ENCODE measurements at places on chromosomes 5 and 9. TPM values are rescaled to one million over a fixed set of nuclear protein-coding genes. Genes with fewer than 3 reads are reported as not detected.
A peak's percentile ranks its signal among the peaks of the same experiment; 100 is the strongest.

OR13D1 gene
- not detected for total RNA-seq

IFNA13 gene
- not detected for total RNA-seq

C9orf50 gene
- total RNA-seq, result not detected

DBH gene
- not detected for total RNA-seq

SELENOP gene
- 0.43 TPM for total RNA-seq

FOXD4L4 gene
- 0.13 TPM for total RNA-seq

MEIKIN gene
- 1.1 TPM for total RNA-seq

PAEP gene
- not detected for total RNA-seq

ADGRD2 gene
- not detected for total RNA-seq

GRCh38 chr5:148393390-148393741 is 9.6 kb downstream of the FBXO38 start:
- no peak for DNase-seq
- no peaks in the 10 kb centered on the region for H3K27me3 ChIP-seq
- no peak overlapping the region for H3K4me3 ChIP-seq
- H3K4me1 ChIP-seq, result peaks cover 38% of the 10 kb centered on the region
- no peak overlapping the region for H3K27ac ChIP-seq

GRCh38 chr5:37837414-37838032 is 2.3 kb downstream of the GDNF start:
- H3K4me3 ChIP-seq, result peak overlapping the region; percentile 18
- DNase-seq, result peak; percentile 68
- H3K27me3 ChIP-seq, result peaks cover 84% of the 10 kb centered on the region
- H3K4me1 ChIP-seq, result peaks cover 37% of the 10 kb centered on the region
- no peak overlapping the region for H3K27ac ChIP-seq

- H3K4me1 ChIP-seq, result no peaks in the 10 kb centered on the region
- no peaks in the 10 kb centered on the region for H3K36me3 ChIP-seq
- H3K27me3 ChIP-seq, result peaks cover 18% of the 10 kb centered on the region
- no peak for DNase-seq
Measured at GRCh38 chr9:95788521-95788991, 86.9 kb upstream of the ERCC6L2 start.

- H3K27me3 ChIP-seq, result no peaks in the 10 kb centered on the region
- H3K36me3 ChIP-seq, result no peaks in the 10 kb centered on the region
- H3K4me1 ChIP-seq, result no peaks in the 10 kb centered on the region
- H3K27ac ChIP-seq, result no peak overlapping the region
- no peak overlapping the region for H3K4me3 ChIP-seq
Measured at GRCh38 chr5:25357605-25358004, 712.8 kb upstream of the CDH10 start.

GRCh38 chr9:111854799-111855198 is 41.8 kb upstream of the UGCG start:
- H3K4me1 ChIP-seq, result no peaks in the 10 kb centered on the region
- peaks cover 1% of the 10 kb centered on the region for H3K27me3 ChIP-seq
- no peaks in the 10 kb centered on the region for H3K36me3 ChIP-seq
- no peak overlapping the region for H3K27ac ChIP-seq
- no peak overlapping the region for H3K4me3 ChIP-seq

GRCh38 chr5:179793468-179794139 is at the start of gene LTC4S:
TSS of gene LTC4S (plus strand) at chr5:179793986. CDS start at chr5:179794081, 95 bp downstream.
- peak within 1 kb of the TSS; percentile 59 for H3K4me3 ChIP-seq
- H3K36me3 ChIP-seq, result peaks cover 10% of the 10 kb centered on the region
- H3K4me1 ChIP-seq, result peaks cover 26% of the 10 kb centered on the region
- no peaks in the 10 kb centered on the region for H3K27me3 ChIP-seq

DNA sequence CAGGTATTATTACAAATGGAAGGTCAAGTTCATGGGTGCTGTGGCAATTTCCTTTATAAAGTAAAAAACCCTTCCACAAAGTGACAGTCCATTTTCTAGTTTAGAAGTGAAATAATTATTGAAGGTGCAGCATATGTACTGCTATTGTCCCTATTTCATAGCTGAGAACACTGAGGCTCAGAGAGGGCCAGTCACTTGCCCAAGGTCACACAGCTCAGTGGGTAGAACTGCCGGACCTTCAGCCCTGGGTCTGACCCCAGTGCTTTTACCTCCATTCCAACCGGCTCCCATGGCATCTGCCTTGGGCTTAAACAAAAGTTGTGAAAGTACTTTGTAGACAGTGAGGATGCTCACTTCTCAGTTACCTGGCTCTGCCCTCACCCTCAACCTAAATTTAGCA is 150.6 kb upstream of the SMIM23 start:
- no peaks in the 10 kb centered on the region for H3K36me3 ChIP-seq
- H3K27ac ChIP-seq, result no peak overlapping the region
- no peak overlapping the region for H3K4me3 ChIP-seq
- peaks cover 31% of the 10 kb centered on the region for H3K27me3 ChIP-seq

DNA sequence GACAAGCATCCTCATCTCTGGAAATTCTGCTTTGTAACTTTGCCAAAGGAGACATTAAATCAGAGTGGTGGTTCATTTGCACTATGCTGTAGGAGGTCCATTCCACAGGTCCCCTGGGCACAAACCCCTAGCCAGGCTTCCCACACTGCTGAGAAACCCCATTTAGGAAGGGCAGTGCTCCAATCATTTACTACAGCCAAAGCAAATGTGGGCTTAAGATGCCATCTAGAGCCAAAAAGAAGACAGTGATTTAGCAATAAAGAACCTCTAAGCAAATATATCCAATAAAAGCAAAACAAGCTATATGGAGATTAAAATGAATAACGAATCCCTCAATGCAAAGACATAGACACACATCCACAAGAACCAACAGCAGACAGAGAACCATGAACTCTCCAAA is 129.0 kb upstream of the ALDH1B1 start:
- peaks cover 2% of the 10 kb centered on the region for H3K36me3 ChIP-seq
- no peak for DNase-seq
- no peak overlapping the region for H3K4me3 ChIP-seq
- H3K27ac ChIP-seq, result no peak overlapping the region

DNA sequence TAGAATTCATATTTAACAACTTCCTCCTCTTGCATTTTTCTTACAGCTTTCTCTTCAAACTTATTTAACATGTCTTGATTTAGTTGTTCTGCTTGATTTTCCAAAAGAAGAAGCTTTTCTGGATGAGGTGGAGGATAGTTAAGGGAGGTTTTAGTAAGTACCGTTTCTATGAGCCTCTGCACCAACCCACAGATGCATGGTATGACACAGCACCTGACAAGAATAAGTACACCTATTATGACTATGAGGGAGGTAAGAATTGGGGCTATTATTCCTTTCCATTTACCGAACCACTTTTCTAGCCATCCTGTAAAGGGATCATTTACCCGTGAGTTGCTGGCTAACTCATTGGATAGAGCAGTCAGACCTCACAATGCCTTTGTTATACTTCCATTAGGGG is 2.5 kb upstream of the HMGCS1 start:
- peaks cover 51% of the 10 kb centered on the region for H3K4me1 ChIP-seq
- peak overlapping the region; percentile 85 for H3K27ac ChIP-seq
- H3K36me3 ChIP-seq, result peaks cover 38% of the 10 kb centered on the region
- H3K4me3 ChIP-seq, result no peak overlapping the region

GRCh38 chr9:11192993-11193392 is 580.2 kb upstream of the PTPRD start:
- H3K4me3 ChIP-seq, result no peak overlapping the region
- H3K36me3 ChIP-seq, result no peaks in the 10 kb centered on the region
- no peaks in the 10 kb centered on the region for H3K4me1 ChIP-seq
- H3K27ac ChIP-seq, result no peak overlapping the region

DNA sequence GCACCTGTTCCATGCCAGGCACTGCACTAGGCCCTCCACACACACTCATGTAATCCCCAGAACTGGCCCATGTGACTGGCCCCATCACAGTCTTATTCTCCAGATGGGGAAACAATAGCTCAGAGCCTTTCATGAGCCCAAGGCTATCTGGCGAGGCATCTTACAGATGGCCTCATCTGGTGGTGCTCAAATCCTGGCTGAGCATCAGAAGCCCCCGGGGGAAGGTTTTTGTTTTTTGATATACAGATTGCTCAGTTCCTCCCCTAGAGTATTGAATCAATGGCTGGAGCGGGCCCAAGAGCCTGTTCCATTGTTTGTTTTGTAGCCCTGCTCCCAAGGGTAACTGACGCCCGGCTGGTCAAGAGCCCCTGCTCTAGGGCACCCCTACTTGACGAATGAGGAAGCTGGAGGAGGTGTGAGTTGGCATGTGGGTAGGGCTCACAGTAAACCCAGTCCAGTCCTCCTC is 145.3 kb upstream of the RAPGEF1 start:
- no peak overlapping the region for H3K4me3 ChIP-seq
- H3K27ac ChIP-seq, result no peak overlapping the region
- no peaks in the 10 kb centered on the region for H3K27me3 ChIP-seq
- H3K4me1 ChIP-seq, result peaks cover 20% of the 10 kb centered on the region
- no peak for DNase-seq

DNA sequence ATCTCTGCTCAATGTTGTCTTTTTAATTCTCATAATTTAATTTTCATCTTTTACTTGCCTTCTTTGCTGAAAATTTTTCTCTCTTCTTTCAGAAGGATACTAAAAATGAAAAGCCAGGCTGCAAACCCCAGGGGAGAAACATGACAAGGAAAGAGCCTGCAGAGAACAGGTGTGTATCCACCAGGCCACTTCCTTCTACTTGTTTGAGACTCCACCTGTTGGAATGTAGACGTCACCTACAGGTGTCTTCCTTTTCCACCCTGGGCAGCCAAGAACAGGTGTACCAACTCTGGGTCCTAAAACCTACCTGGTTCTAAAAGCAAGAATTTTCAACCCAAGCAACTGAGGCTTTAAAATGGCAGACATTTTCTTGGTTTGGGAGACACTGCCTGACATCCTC is 166.8 kb downstream of the ATP10B start:
- H3K4me3 ChIP-seq, result no peak overlapping the region
- H3K27me3 ChIP-seq, result peaks cover 3% of the 10 kb centered on the region
- no peaks in the 10 kb centered on the region for H3K36me3 ChIP-seq
- no peak overlapping the region for H3K27ac ChIP-seq

DNA sequence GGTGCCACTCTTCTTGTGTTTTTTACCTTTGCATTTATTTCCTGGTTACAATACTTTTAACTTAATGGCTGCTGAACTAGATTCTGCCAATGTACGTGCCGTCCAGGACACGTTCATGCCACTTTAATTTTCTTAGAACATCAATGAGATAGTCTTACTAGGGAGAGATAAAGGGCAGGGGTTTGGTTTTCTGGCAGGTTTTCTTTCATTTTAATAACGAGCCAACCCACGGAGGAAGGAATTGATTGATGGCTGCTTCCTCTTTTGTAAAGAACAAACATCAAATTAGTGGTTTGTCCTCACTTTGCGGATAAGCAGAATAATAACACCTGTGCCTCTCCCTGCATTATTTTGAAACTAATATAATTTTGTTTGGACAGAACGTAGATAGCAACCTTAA is 135.7 kb downstream of the DOCK8 start:
- no peaks in the 10 kb centered on the region for H3K27me3 ChIP-seq
- peaks cover 35% of the 10 kb centered on the region for H3K4me1 ChIP-seq
- no peak for DNase-seq
- H3K27ac ChIP-seq, result no peak overlapping the region
- peaks cover 86% of the 10 kb centered on the region for H3K36me3 ChIP-seq
- H3K4me3 ChIP-seq, result no peak overlapping the region

- no peak for DNase-seq
- no peaks in the 10 kb centered on the region for H3K27me3 ChIP-seq
- H3K36me3 ChIP-seq, result no peaks in the 10 kb centered on the region
- no peak overlapping the region for H3K27ac ChIP-seq
Measured at GRCh38 chr5:15344954-15345353, 155.0 kb upstream of the FBXL7 start.

GRCh38 chr5:42268630-42269029 is 154.6 kb upstream of the GHR start:
- H3K36me3 ChIP-seq, result no peaks in the 10 kb centered on the region
- no peak for DNase-seq
- no peak overlapping the region for H3K4me3 ChIP-seq
- H3K4me1 ChIP-seq, result peaks cover 2% of the 10 kb centered on the region
- peak overlapping the region; percentile 16 for H3K27ac ChIP-seq
- H3K27me3 ChIP-seq, result peaks cover 4% of the 10 kb centered on the region

DNA sequence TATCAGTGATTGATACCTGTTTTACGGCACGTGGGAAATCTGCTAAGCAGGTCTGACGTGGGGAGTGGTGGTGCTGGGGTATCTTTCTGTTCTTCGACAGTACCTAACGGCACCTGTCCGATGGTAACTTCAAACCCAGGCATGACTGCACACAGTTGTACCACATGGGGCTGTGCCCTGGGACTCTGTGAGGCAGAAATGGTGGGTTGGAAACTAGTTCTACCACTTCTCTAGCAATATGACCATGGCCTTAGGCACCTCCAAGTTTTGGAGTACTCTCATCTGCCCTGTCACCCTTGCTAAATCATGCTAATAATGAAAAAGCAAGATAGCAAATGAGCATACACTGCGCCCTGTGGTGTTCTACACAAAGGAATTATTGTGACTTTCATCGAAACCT is 30.9 kb downstream of the EPB41L4B start:
- H3K27me3 ChIP-seq, result peaks cover 2% of the 10 kb centered on the region
- H3K36me3 ChIP-seq, result no peaks in the 10 kb centered on the region
- no peak for DNase-seq
- no peaks in the 10 kb centered on the region for H3K4me1 ChIP-seq
- no peak overlapping the region for H3K27ac ChIP-seq

DNA sequence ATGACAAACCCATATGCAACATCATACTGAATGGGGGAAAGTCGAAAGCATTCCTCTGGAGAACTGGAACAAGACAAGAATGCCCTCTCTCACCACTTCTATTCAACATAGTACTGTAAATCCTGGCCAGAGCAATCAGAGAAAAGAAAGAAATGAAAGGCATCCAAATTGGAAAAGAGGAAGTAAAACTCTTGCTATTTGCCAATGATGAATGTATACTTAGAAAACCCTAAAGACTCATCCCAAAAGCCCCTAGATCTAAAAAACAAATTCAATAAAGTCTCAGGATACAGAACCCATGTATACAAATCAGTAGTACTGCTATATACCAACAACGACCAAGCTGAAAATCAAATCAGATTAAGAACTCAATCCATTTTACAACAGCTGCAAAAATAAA is 66.9 kb downstream of the SPATA31C2 start:
- H3K4me3 ChIP-seq, result no peak overlapping the region
- H3K36me3 ChIP-seq, result no peaks in the 10 kb centered on the region
- no peak for DNase-seq

- no peak overlapping the region for H3K4me3 ChIP-seq
- H3K27ac ChIP-seq, result no peak overlapping the region
- H3K4me1 ChIP-seq, result no peaks in the 10 kb centered on the region
- no peak for DNase-seq
Measured at GRCh38 chr9:134748591-134748990, 107.0 kb downstream of the COL5A1 start.

GRCh38 chr9:120688758-120689157 is 25.5 kb downstream of the MEGF9 start:
- no peaks in the 10 kb centered on the region for H3K27me3 ChIP-seq
- peaks cover 5% of the 10 kb centered on the region for H3K36me3 ChIP-seq
- peaks cover 13% of the 10 kb centered on the region for H3K4me1 ChIP-seq
- H3K27ac ChIP-seq, result no peak overlapping the region
- H3K4me3 ChIP-seq, result no peak overlapping the region
- DNase-seq, result no peak

GRCh38 chr9:127389381-127390247 is 7.4 kb upstream of the SLC2A8 start:
- no peak overlapping the region for H3K27ac ChIP-seq
- no peak for DNase-seq
- no peaks in the 10 kb centered on the region for H3K36me3 ChIP-seq
- H3K4me1 ChIP-seq, result peaks cover 29% of the 10 kb centered on the region
- H3K4me3 ChIP-seq, result no peak overlapping the region

GRCh38 chr9:113444736-113445135 is 18.8 kb upstream of the RGS3 start:
- no peaks in the 10 kb centered on the region for H3K36me3 ChIP-seq
- H3K27me3 ChIP-seq, result no peaks in the 10 kb centered on the region
- no peak overlapping the region for H3K4me3 ChIP-seq
- no peak for DNase-seq
- no peaks in the 10 kb centered on the region for H3K4me1 ChIP-seq
- no peak overlapping the region for H3K27ac ChIP-seq

GRCh38 chr5:180618829-180619562 is 27.7 kb upstream of the SCGB3A1 start:
- no peaks in the 10 kb centered on the region for H3K36me3 ChIP-seq
- H3K4me3 ChIP-seq, result no peak overlapping the region
- peaks cover 2% of the 10 kb centered on the region for H3K4me1 ChIP-seq
- no peak overlapping the region for H3K27ac ChIP-seq
